Mammary epithelial cell (primary cell): ENCODE measurements at places on chromosomes 1 and 21. TPM values are rescaled to one million over a fixed set of nuclear protein-coding genes. Genes with fewer than 3 reads are reported as not detected.

CAMK1G gene
- not detected for polyA plus RNA-seq

- no peak for DNase-seq
Observed at GRCh38 chr1:30664103-30664755, 59.2 kb downstream of the MATN1 start.

GRCh38 chr1:212537610-212538009, 71.0 kb upstream of the ATF3 start:
- no peak for DNase-seq

PGLYRP3 gene
- 0.25 TPM for polyA plus RNA-seq
